HFF-Myc (cell line): ENCODE measurements at places on chromosomes 3 and 15.
A peak's percentile ranks its signal among the peaks of the same experiment; 100 is the strongest.

GRCh38 chr3:114394551-114394950, 100.7 kb downstream of the TIGIT start:
- DNase-seq = no peak

DNA sequence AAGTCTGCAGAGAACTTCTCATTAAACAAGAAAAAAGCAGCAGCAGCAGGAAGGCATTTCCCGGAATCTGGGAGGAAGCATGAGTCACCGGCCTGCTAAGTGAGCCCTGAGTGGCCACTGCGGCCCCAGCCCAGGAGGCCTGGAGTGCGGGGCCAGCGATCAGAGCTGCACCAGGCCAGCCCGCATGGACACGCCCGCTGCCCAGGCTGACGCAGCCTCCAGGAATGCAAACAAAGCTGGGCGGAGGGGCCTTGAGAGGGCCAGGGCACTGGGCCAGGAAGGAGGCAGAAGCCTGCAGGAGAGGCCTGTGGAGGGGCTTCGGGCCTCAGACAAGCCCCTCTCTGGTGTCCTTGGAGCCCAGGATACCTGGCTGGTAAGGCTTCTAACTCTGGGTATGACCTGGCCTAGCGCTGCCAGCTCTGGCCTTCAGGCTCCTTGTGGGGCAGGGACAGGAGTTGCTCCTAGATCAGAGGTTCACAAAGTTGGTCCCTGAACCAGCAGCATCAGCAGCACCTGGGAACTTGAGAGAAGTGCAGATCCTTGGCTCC, 101.2 kb downstream of the SMAD6 start:
- DNase-seq = peak; percentile 91

DNA sequence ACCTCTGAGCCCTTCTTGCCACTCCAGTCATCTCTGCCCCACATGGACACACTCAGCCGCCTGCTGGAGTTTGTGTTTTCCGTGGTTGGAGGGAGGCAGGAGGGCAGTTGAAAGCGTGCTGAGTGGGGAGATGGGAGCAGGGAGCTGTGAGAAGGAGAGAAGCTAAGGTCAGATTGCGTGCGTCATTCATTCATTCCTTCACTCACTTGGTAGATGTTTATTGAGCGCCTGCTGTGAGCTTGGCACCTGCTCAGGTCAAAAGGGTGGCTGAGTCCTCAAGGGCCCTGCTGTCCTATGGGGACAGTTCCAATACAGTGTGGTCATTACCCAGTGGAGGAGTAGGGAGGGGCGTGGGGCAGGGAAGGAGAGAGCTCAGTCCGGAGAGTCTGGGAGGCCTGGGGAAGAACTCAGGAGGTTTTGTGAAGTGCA, 23.5 kb downstream of the LIMD1 start:
- no peak for DNase-seq

DNA sequence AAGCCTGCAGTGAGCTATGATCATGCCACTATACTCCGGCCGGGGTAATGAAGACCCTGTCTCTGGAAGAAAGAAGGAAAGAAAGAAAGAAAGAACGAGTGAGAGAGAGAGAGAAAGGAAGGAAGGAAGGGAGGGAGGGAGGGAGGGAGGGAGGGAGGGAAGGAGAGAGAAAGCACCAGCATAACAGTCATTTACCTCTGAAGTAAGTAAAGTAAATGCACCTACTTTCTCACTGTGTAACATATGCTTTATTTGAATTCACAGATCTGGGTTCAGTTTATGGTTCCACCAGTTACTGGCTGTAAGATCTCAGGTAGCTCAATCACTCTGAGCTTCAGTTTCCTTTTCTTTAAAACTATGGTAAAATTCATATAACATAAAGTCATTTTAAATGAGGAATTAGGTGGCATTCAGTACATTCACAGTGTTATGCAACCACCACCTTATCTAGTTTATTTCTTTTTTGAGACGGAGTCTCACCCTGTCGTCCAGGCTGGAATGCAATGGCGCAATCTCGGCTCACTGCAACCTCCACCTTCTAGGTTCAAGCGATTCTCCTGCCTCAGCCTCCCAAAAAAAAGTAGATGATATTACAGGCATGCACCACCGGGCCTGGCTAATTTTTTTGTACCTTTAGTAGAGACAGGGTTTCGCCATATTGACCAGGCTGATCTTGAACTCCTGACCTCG, 16.1 kb upstream of the RAD54L2 start:
- DNase-seq = no peak

DNA sequence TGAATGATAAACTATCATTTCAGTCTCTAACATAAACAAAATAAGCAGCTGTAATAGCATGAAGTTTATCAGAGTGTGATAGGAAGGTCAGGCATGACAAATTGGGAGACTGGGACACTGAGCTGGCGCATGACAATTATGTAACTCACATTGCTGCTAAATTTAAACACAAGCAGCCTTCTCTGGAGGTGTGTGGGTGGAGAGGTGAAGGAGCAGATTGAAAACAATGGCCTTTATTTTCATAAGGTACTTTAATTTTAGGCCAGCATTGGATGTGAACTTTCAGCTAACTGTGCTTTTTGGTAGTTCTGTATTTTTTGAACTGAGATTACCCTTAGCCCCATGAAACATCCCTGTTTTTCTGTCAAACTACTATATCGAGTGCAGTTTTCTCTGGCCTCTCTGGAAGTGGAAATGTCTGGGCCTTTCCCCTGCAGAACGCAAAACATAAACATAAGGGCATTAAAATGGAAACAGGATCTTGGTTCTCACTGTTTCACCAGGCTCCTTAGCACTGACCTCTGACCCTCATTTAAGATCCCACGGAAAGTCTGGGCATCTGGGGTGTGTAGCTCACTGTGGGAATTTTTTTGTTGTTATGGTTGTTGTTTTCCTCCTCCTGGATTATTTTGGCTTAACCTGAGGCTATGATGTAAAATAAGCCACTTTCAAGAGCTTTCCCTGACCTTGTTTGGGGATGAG, 160.1 kb upstream of the DPH6 start:
- no peak for DNase-seq

GRCh38 chr15:29692527-29692926, 129.7 kb downstream of the TJP1 start:
- no peak for DNase-seq

GRCh38 chr3:112390783-112391641, 58.1 kb downstream of the CD200 start:
- DNase-seq = peak; percentile 66

DNA sequence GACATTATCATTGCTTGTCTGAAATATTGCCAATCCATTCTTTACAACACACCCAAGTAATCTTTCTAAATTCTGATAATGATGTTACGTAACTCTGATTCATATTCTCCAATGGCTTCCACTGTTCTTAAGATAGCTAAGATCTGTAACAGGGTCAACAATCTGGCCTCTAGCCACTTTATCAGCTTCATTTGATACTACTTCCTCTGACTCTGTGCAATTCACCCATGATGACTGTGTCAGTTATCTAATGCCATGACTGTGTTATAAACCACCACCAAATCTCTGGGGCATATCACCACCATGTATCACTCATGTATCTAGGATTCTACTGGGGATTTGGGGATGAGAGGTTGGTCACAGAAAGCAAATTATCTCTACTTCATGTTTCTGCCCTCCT, 44.0 kb downstream of the CD200 start:
- DNase-seq = no peak

DNA sequence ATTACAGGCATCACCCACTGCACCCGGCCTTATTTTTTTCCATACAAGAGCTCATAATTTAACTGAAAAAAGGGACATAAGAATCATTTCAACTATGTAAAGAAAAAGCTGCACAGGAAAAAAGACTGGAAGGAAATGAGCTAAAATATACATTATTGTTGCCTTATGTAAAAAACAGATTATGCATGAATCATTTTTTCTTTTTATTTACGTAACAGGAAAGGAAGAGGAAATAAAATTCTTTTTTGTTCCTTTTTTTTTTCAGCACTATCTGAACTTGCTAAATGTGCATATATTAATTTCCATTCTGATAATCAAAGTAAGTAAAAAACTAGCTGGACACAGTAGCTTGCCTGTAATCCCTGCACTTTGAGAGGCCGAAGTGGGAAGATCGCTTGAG, 12.1 kb downstream of the KIF9 start:
- DNase-seq = no peak

- DNase-seq = no peak
These were observed 238.8 kb upstream of the DPH6 start for GRCh38 chr15:35784745-35785144.

DNA sequence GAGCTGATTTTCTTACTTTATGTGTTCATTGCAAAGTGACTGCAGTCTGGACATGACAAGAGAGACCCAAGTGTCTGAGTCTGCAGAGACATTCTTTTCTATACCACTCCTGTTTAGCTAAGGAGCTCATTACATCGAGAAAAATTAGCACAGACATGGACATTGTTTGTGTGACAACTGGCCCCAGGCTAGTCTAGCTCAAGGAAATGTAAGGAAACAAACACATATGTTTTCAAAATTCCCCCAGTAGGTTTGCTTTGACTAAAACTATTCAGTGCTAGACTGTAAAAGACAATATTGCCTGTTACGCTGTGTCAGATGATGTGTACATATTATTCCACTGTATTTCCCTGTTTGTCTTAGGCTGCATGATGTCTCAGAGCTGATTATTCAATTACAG, 40.9 kb downstream of the TPRG1 start:
- no peak for DNase-seq

GRCh38 chr15:79004336-79004735, 59.5 kb upstream of the CTSH start:
- DNase-seq = peak; percentile 84

DNA sequence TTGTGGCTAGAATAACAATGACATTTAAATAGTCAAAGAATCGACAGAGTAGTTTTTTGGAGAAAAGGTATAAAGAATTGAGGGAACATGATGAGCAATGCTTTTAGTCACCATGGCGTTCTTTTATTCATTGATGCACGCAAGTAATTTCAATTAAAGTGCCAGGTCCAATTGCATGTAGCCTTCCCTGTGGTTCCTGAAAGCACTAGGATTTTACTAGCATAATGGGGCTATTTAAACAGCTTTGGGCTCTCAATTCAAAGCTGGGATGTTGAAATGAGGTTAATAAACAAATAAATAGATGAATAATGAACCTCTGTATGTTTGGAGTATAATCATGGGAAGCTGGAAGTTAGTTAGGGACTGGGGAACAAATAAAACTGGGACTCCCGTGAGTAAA, 121.2 kb upstream of the GAP43 start:
- DNase-seq = no peak

DNA sequence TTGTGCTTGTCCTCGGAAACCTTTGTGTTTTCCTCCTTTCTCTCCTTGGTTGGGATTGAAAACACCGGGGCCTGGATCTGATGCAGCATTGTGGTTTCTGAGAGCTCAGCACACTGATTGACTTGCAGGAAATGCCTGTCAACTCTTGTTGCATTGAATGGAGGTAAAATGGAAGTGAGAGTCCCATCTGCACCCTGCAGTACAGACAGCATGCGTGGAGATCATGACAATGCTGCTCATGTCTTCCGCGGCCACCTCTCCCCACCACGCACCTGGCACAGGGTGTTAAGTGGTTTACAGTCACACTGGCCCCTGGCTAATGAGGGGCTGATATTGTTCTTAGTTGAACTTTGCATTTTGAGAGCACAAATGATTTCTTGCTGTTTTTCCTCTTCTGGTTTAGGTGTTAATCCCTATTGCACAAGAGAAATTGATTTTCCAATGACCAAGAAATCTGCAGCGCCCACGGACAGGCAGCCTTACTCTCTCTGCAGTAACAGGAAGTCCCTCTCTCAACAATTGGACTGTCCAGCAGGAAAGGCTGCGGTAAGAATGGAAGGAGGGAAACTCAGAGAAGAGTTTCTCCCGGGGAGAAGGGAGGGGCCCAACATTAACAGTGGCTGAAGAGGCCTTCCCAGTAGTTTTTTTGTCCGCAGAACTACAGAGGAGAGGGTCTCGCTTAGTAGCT, 58.5 kb downstream of the STARD5 start:
- DNase-seq = no peak

GRCh38 chr3:64355401-64355807, 130.1 kb upstream of the PRICKLE2 start:
- no peak for DNase-seq

GRCh38 chr15:75696854-75697259, 15.8 kb downstream of the CSPG4 start:
- DNase-seq = no peak

- DNase-seq = no peak
These were observed 125.5 kb upstream of the TRIM42 start for GRCh38 chr3:140552403-140552802.

GRCh38 chr15:52540374-52541012, 11.8 kb upstream of the MYO5A start:
- no peak for DNase-seq

- DNase-seq = no peak
These were observed 10.8 kb upstream of the HRH1 start for GRCh38 chr3:11143476-11143875.

GRCh38 chr3:89405176-89405575, 297.8 kb downstream of the EPHA3 start:
- no peak for DNase-seq

GRCh38 chr3:95810462-95810861, 1003.9 kb upstream of the EPHA6 start:
- no peak for DNase-seq

- DNase-seq = no peak
These were observed 152.9 kb downstream of the XXYLT1 start for GRCh38 chr3:195117978-195118581.
